ENCODE measurements at places on chromosomes 1 and 21.

GRCh38 chr1:116252785-116253184 is 120.3 kb upstream of the ATP1A1 start:
- no peak for DNase-seq

- DNase-seq, result no peak
Observed at GRCh38 chr1:46655848-46656247, 12.3 kb downstream of the ATPAF1 start.

DNA sequence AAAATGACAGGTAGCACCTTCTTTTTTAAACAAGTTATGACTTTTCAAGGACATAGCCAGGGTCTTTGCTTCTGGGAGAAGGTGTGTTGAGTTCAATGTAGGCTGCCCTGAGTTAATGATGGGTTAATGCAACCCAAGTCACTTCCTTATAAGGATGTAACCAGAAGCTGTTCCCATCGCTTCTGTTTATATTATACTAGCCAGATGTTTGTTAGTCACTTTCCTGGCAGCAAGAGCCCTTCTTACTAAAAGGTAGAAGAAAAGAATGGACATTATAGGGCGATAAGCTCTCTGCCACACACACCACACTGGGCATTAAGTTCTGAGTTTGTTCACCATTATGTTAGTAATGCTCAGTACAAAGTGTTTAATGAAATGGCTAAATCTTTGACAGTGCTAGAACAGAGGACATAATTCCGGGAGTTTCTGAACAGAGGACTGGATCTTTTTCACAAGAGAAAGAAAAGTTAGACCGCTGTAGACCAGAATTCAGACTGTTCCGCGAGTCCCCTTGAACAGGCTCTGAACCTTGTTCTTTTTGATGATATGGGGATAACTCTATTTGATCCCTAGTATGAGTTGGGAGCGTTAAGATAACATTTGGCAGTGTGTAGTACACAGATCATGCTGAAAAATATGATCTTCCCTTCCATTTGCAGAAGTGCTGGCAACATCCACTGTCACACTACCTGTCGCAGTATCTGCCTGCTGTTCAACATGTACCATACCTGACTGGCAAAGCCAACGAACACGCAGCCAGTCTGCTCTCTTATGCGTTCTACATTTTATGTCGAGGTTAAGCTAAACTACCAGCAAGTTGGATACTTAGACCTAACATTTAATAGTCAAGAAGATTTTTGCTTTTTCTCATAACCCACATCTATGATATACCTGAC is 41.0 kb downstream of the DEGS1 start:
- DNase-seq, result no peak

- no peak for DNase-seq
Observed at GRCh38 chr1:232440325-232441035, 189.5 kb downstream of the SIPA1L2 start.

DNA sequence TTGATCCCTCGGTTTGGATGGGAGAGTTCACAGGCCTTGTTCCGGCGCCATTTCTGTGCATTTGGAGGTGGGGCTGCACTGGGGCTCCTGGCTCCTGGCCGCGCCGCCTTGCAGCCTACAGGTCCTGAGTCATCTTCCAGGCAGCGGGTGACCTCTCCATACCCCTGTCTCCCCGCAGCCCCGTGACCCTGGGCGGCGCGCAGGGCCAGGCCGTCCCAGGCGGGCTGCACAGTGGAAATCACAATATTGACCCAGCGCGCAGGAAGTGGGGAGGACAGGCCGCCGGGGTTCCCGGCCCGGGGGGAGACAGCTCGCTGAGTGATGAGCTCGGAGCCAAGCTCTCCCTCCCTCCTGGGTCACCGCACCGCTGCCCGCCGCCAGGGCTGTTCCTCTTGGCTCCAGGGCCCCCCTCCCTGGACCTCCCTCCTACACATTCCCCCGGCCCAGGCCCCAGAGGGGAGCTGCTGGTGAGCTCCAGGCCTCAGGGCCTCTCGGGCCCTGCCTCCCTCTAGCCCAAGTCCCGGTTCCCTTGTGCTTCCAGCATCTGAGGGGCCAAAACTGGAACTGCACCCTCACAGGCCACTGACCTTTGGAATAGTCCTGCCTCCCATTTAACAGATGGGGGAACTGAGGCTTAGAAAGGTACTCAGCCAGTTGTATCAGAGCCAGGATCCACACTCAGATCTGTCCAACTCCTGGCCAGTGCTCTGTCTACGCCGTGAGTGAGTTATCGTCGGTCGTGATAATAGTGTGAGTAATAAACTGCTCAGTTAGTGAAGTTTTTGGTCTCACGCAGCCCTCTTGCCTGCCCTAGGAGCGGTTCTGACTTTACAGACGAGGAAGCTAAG is 142.9 kb upstream of the WNT4 start:
- DNase-seq, result no peak

DNA sequence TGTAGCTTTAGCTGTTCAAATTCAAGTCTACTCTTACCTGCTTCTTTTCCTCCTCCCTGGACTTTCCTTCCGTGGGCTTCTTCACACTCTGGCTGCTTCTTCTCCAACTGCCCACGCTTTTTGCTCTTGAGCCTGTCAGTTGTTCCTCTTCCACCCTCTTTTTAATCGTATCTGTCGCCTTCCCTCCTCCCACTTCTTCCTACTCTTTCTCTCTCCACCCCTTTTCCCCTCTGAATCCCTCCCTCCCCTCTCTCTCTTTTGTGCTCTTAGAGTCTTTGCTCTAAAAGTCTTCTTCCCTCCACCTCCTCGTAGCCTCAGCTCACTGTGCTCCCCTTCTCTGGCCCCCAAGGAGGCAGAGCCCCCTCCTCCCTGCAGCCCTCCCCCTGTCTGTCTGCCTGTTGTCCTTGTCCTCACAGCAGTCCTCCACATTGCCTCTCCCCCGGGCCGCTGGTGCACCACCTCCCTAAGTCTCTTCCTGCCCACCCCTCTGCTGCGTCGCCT is 12.9 kb upstream of the GJA5 start:
- DNase-seq, result no peak

GRCh38 chr1:154639876-154640275 is 31.9 kb upstream of the ADAR start:
- no peak for DNase-seq

DNA sequence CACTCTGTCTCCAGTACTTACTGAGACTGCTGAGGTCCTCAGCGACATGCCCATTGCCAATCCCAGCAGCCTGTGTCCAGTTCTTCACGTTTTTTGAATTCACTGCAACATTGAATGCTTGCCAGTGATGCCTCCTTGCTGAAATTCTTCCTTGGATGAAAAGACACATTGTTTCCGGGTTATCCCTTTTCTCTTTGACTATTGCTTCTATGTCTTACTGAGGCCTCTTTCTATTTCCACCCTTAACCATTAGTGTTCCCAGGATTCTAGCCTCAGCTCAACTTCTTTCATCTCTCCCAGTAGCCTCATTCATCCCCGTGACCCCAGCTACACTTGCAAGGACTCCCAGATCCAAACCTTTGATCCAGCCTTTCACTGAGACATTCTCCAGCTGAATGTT is 46.5 kb upstream of the KIF26B start:
- no peak for DNase-seq

DNA sequence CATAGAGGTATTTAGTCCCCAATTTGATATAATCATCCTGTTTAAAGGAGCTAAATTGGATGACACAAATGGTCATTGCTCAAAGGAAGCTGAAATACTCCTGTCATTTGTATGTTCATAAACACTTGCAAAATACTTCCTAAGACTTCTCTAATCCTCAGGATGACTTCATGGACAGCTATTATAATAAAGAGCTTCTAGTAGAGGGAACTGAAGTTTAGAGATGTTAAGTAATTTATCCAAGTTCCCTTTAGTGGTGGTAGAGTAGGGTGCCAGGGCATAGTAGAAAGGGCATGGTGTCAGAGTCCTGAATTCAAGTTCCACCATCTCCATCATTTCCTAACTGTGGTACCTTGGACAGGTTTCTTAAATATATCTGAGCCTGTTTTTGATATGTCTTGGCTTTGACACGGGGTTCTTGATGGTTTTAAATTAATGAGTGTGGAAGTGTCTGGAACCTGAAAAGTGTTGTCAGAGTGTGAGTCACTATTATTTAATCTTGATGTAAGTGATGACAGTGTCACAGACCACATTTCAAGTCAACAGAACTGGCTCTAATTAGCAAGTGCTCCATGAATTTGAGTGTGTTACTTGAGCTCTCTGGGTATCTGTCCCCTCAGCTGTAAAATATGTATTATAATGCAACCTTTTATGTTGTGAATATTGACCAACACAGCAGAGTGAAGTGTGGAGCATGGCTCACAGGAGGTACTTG is 12.1 kb upstream of the GBP6 start:
- no peak for DNase-seq

DNA sequence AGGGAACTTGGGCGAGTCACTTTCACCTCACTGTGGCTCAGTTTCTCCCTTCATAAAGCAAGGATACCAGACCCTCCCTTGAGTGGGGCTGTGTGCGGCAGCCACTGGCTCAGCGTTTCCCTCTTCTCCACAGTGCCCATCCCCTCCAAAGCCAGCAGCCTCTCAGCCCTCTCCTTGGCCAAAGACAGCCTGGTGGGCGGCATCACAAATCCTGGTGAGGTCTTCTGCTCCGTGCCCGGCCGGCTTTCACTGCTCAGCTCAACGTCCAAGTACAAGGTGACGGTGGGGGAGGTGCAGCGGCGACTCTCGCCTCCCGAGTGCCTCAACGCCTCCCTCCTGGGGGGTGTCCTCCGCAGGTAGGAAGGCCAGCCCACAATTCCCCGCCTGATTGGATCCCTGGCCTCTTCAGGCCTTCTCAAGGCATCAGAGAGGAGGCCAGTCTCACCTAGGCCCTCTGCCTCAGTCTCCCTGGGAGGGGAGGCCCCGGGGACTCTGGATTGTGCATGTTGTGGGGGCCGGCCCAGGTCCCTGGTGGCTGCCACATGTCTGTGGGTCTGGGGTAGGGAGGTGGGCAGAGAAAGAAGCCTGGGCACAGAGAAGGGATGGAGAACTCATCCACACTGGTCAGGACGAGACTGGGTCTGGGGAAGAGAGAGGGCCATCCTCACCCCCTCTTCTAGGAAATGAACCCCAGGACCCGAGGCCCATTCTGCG is 15.2 kb downstream of the TFAP2E start:
- no peak for DNase-seq

DNA sequence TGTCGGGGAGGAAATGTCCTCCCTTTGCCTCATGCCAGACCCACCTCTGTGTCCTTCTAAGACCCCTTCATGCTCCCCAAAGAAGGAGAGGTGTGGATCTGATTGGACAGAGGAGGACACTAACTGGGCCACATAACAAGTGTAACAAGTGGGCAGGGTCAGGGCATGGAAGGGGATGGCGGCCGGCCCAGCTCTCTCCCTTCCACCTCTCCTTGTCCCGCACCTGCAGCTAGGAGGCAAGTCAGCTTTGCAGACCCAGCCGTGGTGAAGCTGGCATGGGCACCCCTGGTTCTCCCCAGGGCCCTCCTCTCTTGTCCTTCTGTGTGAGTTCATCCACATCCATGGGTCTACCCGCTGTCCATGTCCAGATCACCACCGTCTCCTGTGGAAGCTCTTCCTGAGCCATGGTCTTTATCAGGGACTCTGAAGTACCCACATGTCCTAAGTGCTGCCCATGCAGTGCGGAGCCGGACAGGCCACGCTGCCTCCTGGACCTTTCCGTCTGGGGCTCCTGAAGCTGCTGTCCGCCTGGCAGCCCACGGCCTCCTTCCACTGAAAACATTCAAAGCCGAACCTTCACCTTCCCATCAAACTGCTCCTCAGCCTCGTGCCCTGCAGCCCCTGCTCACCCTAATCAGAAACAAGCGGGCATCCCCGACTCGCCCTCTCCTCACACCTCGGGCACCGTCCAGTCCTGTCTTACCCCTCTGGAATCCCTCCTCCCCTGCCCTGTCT is 460.5 kb downstream of the PTPRU start:
- DNase-seq, result no peak

DNA sequence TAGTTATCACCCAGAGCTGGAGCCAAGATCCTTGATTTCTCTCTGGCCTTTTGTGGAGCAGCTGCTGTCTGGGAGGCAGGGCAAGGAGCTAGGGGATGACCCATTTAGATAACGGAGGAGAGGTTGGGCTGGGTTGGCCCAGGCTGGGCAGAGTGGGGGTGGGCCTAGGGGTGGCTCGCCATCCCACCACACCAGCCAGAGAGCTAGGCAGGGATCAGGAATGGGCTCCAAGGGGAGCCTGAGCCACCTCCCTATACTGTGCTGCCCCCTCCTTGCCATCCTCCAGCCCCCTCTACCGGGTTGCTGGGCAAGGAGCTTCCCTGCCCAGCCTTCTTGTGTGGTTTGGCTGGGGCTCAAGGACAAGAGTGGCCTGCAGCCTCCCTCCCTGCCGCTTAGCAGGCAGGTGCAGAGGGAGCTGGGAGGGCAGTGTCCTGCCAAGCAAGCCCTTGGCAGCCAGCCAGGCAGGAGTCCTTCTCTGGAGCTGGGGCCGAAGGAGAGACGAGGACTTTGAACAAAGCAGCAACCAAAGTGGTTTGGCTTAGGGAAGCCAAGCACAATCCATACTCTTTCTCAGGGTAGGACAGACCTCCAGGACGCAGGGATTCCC is 4.1 kb downstream of the NUAK2 start:
- DNase-seq, result no peak

- no peak for DNase-seq
Observed at GRCh38 chr1:178644308-178645120, 80.5 kb upstream of the RALGPS2 start.

DNA sequence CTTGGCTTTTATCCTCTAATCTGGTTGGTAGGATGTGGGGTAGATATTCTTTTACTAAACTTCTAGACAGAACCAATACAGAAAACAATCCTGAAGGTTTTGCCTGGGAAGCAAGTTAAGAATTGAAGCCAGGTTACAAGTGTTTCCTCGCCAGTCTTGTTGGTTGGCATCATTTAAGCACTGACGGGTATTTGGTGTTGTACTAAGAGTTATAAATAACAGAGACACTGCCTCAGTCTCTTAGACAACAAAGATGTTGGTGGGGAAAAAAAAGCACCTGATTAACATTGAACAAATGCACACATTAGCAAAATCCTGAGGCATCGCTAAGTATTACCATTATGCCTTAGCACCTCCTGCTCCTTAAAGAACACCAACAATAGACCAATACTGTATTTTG is 272.2 kb downstream of the BRINP2 start:
- DNase-seq, result no peak

- no peak for DNase-seq
Observed at GRCh38 chr1:56056438-56057287, 522.7 kb downstream of the PLPP3 start.

GRCh38 chr1:186497651-186498050 is 36.7 kb upstream of the PDC start:
- no peak for DNase-seq

GRCh38 chr1:65896721-65897120 is 104.0 kb downstream of the PDE4B start:
- no peak for DNase-seq

DNA sequence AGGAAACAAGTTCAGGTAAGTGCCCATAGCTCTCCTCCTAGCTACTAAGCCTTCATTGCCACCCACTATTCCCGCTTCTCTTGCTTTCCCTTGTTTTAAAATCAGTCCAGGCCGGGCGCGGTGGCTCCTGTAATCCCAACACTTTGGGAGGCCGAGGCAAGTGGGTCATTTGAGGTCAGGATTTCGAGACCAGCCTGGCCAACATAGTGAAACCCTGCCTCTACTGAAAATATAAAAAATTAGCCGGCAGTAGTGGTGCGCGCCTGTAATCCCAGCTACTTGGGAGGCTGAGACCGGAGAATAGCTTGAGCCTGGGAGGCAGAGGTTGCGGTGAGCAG is 4.4 kb upstream of the CTTNBP2NL start:
- no peak for DNase-seq

- DNase-seq, result no peak
Observed at GRCh38 chr1:46479744-46480350, 9.8 kb upstream of the DMBX1 start.
